Astrocyte (in vitro differentiated cells and primary cell): ENCODE measurements at places on chromosomes 7 and 10.
A peak's percentile ranks its signal among the peaks of the same experiment; 100 is the strongest.

- H3K4me3 ChIP-seq, result no peak overlapping the region
- peaks cover 18% of the 10 kb centered on the region for H3K4me1 ChIP-seq
- no peaks in the 10 kb centered on the region for H3K27me3 ChIP-seq
- no peak overlapping the region for H3K27ac ChIP-seq
- H3K36me3 ChIP-seq, result no peaks in the 10 kb centered on the region
Observed at GRCh38 chr7:84055904-84056605, 138.5 kb downstream of the SEMA3A start.

DNA sequence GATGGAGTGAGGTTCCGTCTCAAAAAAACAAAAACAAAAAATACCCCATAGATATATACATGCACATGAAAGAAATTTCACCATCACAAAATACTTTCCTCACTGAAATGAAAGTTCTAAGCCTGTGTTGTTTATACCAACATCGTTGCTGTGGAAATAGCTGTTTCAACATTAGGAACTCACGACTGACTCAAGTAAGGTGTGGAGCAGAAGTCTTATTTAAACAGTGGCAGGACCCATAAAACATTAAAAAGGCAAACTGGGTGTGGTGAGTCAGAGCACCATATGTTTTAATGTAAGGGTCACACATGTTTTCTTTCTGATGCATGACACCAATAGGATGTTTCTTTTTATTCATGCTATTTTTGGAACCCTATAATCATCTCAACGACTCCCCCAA, 48.3 kb downstream of the BAIAP2L1 start:
- no peaks in the 10 kb centered on the region for H3K27me3 ChIP-seq
- no peak overlapping the region for H3K4me3 ChIP-seq
- peak; percentile 48 for DNase-seq
- H3K27ac ChIP-seq, result peak overlapping the region; percentile 63

DNA sequence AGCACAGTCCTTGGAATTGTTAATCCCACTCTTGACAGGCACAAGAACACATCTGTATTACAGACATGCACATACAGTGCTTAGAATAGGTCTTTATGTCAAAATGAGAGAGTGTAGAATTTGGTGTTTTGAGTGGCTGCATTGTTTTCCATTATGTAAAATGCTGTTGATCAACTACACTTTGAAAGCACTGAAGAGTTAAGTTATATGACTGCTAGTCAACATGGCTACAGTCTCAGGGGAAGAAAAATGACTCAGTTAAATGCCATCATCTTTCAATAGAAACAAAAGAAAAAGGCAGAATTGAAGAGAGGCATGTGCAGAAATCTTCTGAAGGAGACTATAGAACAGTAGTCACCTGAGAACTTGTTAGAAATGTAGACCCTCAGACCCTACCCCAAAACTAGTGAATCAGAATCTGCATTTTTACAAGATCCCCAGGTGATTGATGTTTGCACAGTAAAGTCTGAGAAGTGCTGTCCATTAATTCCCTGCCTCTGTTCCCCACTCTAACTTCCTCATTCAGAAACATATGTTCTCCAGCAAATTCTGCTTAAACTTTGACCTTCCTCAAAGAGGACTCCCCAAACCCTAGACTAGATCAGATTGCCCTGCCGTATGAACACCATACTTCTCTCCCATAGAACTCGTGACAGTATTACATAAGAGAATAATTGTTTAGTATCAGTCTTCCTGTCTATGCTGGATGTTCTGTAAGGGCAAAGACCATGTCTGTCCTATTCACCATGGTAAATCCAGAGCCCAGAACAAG, 16.0 kb downstream of the SND1 start:
- H3K4me3 ChIP-seq, result no peak overlapping the region
- no peak for DNase-seq
- H3K27me3 ChIP-seq, result no peaks in the 10 kb centered on the region
- H3K36me3 ChIP-seq, result no peaks in the 10 kb centered on the region

GRCh38 chr7:101138213-101138870, 11.4 kb downstream of the SERPINE1 start:
- H3K27ac ChIP-seq, result peak overlapping the region; percentile 81
- peak; percentile 95 for DNase-seq
- H3K4me1 ChIP-seq, result peaks cover 42% of the 10 kb centered on the region

DNA sequence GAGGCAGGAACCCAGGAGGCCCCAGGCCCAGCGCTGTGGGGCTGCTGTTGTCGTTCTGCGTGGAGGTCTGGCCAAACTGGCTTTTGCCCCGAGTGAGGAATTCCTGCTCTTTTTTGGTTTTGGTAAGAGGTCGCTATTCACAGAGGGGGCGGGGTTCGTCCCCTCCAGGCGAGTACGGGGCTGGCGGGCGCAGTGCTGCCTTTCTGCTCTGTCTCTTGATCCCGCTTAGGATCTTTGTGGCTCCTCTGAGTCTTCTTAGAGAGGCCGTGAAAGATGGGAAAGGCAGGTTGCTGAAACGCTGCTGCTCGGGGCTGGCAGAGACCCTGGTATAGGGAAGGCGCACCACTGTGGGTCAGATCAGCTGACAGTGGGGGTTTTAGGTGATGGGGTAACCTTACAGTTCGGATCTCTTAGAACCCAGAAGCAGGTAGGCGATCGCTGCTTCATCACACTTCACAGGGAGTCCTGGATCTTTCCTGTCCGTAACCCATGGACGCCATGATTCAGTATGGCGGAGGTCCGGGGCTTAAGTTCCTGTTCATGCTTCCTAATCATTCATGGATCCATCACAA, 136.7 kb downstream of the KIF20B start:
- H3K4me1 ChIP-seq, result peaks cover 9% of the 10 kb centered on the region
- no peaks in the 10 kb centered on the region for H3K36me3 ChIP-seq
- no peaks in the 10 kb centered on the region for H3K27me3 ChIP-seq
- no peak for DNase-seq
- no peak overlapping the region for H3K27ac ChIP-seq

DNA sequence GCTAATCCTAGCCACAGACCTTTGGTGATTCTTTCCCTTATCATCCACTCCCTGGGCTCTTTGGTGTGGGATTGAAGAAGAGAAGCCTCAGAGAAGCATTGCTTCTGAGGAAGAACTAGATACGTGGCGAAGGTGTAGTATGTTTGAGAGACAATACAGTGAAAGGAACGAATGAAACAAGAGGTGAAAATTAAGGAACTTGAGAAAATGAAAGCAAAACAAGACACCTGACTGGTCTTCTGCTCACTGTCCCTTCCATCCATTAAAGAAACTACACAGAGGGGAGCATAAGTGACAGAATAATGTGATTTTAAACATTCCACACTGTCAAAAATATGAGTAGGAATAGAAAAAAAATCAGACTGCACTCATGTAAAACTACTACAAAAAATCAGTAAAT, 219.6 kb upstream of the NPSR1 start:
- no peak overlapping the region for H3K4me3 ChIP-seq
- no peak overlapping the region for H3K27ac ChIP-seq
- no peaks in the 10 kb centered on the region for H3K36me3 ChIP-seq
- no peak for DNase-seq
- H3K27me3 ChIP-seq, result no peaks in the 10 kb centered on the region
- H3K4me1 ChIP-seq, result no peaks in the 10 kb centered on the region

- H3K4me1 ChIP-seq, result peaks cover 10% of the 10 kb centered on the region
- no peaks in the 10 kb centered on the region for H3K36me3 ChIP-seq
- DNase-seq, result no peak
- no peak overlapping the region for H3K4me3 ChIP-seq
- H3K27me3 ChIP-seq, result no peaks in the 10 kb centered on the region
- no peak overlapping the region for H3K27ac ChIP-seq
Observed at GRCh38 chr10:44306762-44307161, 78.1 kb downstream of the CXCL12 start.

GRCh38 chr7:131859147-131859821, 302.9 kb upstream of the PODXL start:
- H3K4me1 ChIP-seq, result peaks cover 19% of the 10 kb centered on the region
- H3K27me3 ChIP-seq, result no peaks in the 10 kb centered on the region

DNA sequence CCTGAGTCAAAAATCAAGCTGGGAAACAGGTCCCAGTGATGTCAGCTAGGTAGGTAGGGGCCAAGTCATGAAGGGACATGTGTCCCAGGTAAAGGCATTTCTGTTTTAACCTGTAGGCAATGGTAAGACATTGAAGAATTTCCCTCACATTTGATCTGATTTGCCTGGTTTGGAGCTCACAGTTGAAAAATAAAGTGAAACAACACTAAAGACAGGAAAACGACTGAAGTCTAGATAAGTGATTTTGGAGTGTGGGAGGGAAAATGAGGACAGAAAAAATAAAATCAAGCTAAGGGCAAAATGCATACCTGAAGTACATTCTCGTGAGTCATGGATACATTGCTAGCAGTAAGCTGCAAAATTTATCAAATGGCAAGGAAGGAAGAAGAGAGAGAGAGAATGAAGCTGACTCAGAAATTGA, 169.9 kb downstream of the SKIDA1 start:
- peak; percentile 80 for DNase-seq
- H3K27me3 ChIP-seq, result no peaks in the 10 kb centered on the region
- no peak overlapping the region for H3K4me3 ChIP-seq
- H3K36me3 ChIP-seq, result no peaks in the 10 kb centered on the region
- peaks cover under 1% of the 10 kb centered on the region for H3K4me1 ChIP-seq

GRCh38 chr7:1520539-1521234, 9.8 kb upstream of the MAFK start:
- H3K4me1 ChIP-seq, result peaks cover 13% of the 10 kb centered on the region
- H3K4me3 ChIP-seq, result no peak overlapping the region
- peak; percentile 90 for DNase-seq
- peak overlapping the region; percentile 91 for H3K27ac ChIP-seq
- H3K36me3 ChIP-seq, result no peaks in the 10 kb centered on the region

DNA sequence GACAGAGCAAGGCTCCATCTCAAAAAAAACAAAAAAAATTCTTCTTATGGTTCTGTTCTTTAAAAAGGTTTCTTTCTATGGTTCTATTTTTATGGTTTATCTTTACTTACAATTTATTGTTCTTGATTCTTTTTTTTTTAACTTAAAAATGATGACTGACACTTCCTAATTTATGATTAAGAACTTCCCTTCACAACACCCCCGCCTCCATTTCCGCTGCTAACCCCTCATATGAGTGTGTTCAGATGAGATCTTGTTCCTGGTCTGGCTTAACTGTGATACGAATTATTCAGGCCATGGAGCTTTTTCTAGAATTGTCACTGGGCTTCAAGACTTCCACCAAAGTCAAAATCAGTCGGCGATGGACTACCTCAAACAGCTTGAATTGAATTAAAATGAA, 33.9 kb downstream of the PTER start:
- no peak overlapping the region for H3K4me3 ChIP-seq
- H3K27ac ChIP-seq, result no peak overlapping the region
- no peaks in the 10 kb centered on the region for H3K27me3 ChIP-seq
- H3K36me3 ChIP-seq, result no peaks in the 10 kb centered on the region
- no peak for DNase-seq

DNA sequence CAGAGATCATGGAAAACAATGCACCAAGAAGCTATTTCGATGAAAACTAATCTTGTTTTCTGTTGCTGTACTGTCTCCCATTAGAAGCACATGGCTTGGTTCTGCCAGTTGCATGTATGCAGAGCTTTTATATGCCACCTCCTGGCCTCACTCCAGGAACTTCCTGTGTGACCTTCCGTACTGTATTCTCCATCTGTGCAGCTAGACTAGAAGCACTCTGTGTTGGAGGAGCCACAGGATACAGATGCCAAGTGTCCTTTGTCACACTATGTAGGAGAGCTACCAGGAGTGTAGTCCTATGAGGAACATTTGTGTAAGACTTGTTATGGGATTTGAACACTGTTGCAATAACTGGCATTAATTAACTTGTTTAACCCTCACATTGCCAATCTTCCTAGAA, 503.5 kb upstream of the TPK1 start:
- no peaks in the 10 kb centered on the region for H3K4me1 ChIP-seq
- DNase-seq, result no peak
- H3K4me3 ChIP-seq, result no peak overlapping the region
- no peak overlapping the region for H3K27ac ChIP-seq
- no peaks in the 10 kb centered on the region for H3K36me3 ChIP-seq

DNA sequence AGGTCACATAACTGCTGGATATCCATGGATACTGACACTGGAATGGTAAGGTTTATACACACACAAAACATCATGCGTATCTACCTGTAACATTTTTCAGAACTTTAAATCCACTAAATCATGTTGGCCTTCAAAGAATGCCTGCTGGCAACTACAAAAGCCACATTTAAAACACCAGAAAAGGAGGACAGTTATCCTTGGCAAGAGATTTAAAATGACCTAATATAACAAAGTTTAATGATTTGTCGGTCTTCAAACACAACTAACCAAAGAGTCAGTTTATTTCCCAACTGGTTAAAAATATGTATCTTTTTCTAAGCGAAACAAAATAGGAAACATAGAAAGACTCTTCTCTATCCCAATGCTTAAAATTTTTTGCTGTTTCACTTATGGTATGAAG, 24.0 kb downstream of the WAPL start:
- no peak overlapping the region for H3K27ac ChIP-seq
- H3K27me3 ChIP-seq, result no peaks in the 10 kb centered on the region
- DNase-seq, result peak; percentile 57
- peaks cover 34% of the 10 kb centered on the region for H3K36me3 ChIP-seq
- no peaks in the 10 kb centered on the region for H3K4me1 ChIP-seq
- no peak overlapping the region for H3K4me3 ChIP-seq

DNA sequence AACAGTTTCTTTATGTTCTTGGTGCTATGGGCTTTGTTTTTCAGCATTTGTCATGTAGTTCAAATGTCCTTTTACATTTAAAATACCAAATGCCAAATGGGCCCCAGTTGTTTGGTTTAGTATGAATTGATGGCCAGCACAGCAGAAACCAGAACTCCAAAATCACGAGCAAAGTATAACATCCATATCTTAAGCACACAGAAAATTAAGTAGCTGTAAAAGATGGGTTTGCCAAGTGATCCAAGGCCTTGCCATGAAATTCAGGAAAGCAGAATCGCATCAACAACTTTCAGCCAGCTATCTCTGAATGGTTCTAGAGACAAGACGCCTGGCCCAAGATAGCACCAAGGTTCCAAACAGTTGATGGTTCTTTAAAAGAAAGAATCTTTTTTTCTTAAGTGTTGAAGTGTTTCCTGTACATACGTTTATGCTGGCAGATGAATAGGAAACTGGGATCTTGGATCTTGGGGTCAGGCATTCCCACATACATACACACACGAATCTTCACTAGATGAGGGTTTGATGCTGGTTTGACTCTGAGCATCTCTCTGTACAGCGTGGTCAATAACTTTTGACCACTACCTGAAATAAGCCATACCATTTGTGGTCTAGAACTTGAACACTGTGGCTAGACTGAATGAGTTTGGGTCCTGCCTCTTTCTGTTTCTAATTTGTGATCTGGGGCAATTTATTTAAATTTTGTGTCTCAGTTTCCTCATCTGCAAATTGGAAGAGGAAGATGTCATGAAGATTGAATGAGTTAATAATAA, 711.8 kb downstream of the KCNMA1 start:
- no peak for DNase-seq
- no peaks in the 10 kb centered on the region for H3K36me3 ChIP-seq
- no peaks in the 10 kb centered on the region for H3K27me3 ChIP-seq
- H3K27ac ChIP-seq, result no peak overlapping the region
- no peak overlapping the region for H3K4me3 ChIP-seq

DNA sequence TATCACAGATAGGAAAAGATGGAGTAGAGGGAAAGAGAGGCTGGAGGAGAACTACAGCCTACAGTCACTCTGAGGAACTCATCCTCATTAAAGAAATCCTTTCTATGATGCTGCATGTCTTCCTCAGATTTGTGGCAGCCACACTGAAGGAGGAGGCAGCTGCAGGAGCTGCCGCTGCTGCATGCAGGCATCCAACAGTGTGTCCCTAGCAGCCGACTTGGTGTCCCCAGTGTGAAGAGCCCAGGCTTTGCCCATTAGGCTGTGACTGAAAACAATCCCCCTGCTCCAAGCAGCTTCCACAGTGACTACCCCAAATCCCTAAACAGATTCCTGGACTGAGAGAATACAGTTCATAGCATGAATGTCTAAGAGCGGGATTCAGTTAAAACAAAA, 23.1 kb downstream of the SKIDA1 start:
- peaks cover 3% of the 10 kb centered on the region for H3K27me3 ChIP-seq
- H3K4me3 ChIP-seq, result no peak overlapping the region
- H3K36me3 ChIP-seq, result no peaks in the 10 kb centered on the region
- H3K4me1 ChIP-seq, result peaks cover 3% of the 10 kb centered on the region
- DNase-seq, result no peak
